CD4-positive, CD25-positive, alpha-beta regulatory T cell (primary cell): ENCODE measurements at places on chromosomes 16 and 17.

DNA sequence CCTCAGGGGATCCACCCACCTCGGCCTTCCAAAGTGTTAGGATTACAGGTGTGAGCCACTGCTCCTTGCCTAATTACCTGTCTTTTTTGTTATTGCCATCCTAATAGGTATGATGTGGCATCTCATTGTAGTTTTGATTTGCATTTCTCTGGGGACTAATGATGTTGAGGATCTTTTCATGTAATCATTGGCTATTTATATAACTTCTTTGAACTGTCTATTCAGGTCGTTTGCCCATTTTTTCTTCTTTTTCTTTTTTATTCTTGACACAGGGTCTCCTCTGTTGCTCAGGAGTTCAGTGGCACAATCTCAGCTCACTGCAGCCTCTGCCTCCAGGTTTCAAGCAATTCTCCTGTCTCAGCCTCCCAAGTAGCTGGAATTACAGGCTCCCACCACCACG lies 1.3 kb upstream of the TGFB1I1 start:
- no peak for DNase-seq

DNA sequence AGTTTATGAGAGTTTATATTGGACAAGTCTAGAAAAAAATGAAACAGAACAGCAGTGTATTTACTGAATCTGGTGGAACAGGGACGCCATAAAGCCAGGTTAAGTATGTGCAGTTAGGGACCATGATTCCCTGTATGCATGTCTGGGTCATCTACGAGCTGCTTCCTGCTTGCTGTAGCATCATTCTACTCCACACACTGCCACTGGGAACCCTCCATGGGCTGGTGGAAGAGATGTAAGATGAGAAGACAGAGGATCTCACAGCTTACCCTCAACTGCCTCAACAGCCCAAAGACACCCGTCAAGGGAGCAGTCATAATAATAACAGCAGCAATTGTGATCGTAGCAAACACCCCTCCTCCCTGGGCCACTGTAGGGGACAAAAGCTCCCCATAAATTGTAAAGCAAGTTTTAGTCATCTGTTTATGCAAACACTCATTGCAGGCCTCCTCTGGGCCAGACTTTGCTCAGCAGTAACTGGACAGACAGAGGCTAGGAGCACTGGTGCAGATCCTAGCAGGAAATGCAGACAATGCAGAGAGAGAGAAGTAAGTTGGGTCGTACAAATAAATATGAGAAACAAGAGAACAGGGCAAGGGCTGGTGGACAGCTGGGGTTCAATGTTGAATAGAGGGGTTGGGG lies 188.0 kb downstream of the SOX9 start:
- no peak for DNase-seq

- peak; percentile 4 for DNase-seq
These were observed 51.8 kb downstream of the CA10 start for GRCh38 chr17:52106638-52107261.

DNA sequence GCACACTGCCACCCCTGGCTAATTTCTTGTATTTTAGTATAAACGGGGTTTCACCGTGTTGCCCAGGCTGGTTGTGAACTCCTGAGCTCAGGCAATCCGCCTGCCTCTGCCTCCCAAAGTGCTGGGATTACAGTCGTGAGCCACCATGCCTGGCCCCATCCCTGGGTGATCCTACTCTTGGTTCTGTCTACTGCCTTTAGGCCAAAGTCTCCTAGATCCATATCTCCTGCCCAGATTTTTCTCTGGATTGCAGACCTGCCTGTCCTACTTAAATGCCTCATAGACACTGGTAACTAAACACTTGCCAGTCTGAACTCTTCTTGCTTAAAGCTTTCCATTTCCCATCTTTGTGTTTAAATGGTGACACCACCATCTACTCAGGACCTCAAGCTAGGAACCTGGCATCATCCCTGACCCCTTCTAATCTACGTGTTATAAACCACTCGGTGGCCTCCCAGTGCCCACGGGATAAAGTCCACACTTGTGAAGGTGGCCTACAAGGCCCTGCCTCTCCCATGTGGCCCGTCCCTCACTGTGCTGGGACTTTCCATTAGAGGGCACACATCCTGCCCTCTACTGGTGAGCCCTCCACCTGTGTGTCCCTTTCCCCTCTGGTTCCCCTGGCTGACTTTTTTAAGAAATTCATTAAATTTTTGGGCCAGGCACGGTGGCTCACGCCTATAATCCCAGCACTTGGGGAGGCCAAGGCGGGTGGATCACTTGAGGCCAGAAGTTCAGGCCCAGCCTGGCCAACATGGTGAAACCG lies 51.1 kb downstream of the USP43 start:
- DNase-seq: no peak

GRCh38 chr16:48318630-48319029 lies 66.6 kb downstream of the SIAH1 start:
- DNase-seq: peak; percentile 82
